Effector memory CD8-positive, alpha-beta T cell (primary cell): ENCODE measurements at places on chromosomes 1 and 21.

- no peak for DNase-seq
These were observed 6.8 kb downstream of the CR1 start for GRCh38 chr1:207502726-207503125.

DNA sequence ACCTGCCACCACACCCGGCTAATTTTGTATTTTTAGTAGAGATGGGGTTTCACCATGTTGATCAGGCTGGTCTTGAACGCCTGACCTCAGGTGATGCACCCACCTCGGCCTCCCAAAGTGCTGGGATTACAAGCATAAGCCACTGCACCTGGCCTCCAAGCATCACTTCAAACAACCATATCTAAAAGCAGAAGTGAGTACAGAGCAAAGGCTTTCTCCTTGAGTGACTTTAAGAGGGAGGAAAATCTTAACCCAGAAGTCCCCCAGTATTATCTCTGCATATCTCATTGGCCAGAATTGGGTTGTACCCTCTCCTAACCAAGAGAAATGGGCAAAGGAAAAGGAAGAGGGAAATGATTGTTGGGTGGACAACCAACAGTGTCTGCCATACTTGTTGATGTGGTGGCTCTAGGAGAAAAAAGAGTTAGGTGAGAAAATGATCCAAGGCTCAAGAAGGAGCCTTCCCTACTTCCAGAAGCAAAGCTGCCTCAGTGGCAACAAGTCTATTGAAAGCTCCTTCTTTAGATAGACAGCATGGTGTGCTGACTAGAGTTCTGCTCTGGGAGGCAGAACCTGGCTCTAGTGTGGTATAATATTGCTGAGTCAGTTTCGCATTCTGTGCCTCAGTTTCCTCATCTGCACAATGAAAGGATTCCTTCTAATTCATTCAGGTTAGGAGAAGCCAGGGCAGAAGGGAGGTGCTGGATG, 16.8 kb upstream of the FOXE3 start:
- no peak for DNase-seq

DNA sequence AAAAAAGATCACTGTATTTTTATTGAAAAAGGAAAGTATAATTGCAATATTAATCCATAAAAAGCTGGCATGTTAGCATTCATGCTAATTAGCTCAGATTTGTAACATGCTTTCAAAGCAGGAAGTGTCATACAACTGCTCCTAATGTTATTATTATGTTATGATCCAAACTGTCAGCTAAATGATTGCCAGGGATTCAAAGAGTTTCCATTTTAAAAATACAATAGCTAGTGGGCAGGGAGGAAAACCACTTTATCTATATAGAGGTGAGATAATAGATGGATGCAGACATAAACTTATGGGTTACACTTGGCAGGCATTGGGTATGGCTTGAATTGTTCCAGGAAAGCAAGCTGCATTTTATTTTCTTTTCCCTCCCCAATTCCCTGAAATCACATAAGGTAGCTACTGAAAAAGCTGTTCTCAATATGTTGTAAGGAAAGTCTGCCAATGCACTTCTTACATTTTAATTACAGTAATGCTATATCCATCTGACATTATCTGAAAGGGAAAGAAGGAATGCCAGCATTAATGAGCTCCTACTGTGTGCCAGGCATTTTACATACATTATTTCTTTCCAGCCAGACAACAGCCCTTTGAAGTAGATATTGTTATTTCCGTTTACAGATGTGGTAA, 9.8 kb upstream of the MYSM1 start:
- no peak for DNase-seq

- no peak for DNase-seq
These were observed 23.7 kb downstream of the ATP1A1 start for GRCh38 chr1:116396769-116397168.

DNA sequence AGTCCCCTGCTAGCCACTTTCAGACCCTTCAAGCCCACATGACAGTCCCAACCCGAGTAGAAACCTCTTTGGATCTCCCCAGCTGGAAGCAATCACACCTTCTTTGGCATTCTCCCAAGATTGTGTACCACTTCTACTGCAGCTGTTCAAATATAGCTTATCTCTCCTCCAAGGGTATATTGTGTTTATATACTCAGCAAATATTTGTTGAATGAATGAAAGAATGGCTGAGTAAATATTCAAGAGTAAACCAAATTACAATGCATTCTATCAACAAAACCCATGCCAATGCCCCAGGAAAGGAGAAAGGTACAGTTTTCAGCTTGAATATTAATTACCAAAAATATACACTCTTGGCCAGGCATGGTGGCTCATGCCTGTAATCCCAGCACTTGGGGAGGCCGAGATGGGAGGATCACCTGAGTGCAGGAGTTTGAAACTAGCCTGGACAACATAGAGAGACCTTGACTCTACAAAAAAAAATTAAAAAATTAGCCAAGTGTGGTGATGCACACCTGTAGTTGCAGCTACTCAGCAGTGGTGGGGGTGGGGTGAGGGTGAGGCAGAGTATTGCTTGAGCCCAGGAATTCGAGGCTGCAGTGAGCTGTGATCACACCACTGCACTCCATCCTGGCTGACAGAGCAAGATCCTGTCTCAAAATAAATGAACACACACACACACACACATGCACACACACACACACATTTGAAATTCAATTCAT, 68.5 kb downstream of the NIBAN1 start:
- no peak for DNase-seq

DNA sequence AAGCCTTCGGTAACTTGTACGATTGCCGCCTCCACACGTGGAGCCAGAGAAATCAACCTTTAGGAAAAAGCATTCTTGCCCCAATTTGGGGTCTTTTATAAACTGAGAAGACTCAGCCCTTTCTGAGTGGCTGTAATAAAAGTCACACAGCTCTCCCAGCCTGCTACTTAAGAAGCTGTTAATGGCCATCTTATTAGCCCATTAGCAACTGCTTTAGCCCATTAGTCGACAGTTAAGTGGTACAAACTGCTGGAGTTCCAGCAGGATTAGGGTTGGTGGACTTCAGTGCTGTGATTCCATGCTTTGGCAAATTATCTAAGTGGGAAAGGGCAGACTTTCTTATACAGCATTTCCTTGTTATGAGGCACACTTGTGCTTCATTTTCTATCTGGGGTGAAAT, 461.3 kb downstream of the RPS6KC1 start:
- no peak for DNase-seq

DNA sequence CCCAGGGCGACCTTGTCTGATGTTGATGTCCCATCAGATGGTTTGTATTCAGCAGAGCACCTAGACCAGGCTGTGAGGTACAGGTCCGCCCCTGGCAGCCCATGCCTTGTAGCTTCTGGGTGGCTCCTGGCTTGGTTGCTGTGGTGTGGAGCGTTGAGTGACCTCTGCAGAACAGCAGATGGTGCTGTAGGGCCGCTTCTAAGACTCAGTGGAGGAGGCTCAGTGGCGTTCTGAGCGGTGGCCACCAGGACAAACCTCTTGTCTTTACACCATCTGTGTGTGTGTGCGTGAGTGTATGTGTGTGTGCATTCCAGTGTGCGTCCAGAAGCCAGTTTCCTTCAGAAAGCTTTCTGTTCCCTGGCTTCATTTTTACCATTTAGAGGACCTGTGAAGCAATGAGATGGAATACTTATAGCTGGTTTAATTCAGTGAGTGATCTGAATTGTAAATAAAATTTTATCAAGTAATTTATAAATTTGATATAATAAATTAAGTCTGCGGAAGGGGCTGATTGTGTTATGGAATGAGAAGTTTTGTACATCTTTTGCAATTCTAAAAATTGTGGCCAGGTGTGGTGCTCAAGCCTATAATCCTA, 66.1 kb downstream of the ADARB1 start:
- DNase-seq: peak; percentile 67

GRCh38 chr1:223710179-223711133, 1.9 kb upstream of the CAPN2 start:
- DNase-seq: no peak

DNA sequence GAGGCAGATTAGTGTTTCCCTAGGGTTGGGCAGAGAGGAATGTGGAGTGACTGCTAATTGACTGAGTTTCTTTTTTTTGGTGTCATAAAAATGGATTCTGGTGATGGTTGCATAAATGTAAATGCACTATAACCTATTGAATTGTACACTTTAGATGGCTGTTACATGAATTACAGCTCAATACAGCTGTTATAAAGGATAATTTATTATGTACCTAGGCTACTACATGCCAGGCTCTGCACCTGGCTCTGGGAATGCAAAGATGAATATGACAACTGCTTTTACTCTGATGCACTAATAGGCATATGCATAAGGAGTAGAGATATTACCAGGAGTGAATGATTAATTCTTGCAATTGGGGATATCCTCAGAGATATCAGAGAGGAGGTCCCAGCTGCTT, 345.3 kb downstream of the PTBP2 start:
- DNase-seq: no peak

GRCh38 chr1:98427664-98428063, 233.9 kb upstream of the SNX7 start:
- no peak for DNase-seq

DNA sequence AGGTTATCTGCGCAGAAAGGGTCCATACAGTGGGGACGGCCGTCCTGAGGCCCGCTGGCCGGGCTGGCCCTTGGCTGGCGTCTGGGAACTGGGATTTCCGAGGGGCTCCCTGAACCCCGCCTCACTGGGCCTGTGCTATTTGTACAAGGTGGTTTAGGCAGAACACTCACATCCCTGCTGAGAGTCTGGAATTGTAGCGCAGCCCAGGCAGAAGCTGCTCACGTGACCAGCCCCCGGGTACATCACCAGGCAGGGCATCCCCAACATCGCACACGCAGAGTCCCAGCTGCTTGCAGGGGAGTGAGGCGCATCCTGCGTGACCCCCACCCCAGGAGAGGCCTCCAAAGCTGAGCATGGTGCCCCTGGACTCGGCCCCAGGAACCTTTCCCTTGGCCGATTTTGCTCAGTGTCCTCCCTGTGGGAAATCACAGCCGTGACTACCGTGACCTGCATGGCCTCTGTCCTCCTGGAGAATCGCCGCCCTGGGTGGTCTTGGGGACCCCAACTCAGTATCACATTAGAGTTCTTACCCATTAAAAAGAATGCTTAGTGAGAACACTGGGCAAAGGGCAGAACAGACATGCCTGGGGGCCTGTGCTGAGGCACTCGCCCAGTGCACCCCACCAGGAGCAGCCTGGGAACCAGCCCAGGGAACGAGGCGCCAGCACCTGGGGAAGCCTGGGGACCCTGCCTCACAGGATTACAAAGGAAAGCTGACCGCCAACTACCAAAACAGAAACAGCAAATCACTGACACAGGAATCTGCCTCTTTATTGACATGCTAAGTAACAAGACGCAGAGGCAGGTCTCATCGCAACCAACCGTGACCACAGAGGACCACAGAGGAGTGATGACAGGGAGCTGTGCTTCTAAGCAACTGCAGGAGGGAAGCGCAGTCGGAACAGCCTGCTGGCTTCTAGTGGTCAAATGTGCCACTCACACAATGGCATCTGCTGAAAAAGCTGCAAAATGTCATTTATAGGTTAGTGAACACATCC, 33.5 kb downstream of the UBE2G2 start:
- DNase-seq: no peak

- no peak for DNase-seq
These were observed 19.1 kb downstream of the FMO1 start for GRCh38 chr1:171267391-171267790.

DNA sequence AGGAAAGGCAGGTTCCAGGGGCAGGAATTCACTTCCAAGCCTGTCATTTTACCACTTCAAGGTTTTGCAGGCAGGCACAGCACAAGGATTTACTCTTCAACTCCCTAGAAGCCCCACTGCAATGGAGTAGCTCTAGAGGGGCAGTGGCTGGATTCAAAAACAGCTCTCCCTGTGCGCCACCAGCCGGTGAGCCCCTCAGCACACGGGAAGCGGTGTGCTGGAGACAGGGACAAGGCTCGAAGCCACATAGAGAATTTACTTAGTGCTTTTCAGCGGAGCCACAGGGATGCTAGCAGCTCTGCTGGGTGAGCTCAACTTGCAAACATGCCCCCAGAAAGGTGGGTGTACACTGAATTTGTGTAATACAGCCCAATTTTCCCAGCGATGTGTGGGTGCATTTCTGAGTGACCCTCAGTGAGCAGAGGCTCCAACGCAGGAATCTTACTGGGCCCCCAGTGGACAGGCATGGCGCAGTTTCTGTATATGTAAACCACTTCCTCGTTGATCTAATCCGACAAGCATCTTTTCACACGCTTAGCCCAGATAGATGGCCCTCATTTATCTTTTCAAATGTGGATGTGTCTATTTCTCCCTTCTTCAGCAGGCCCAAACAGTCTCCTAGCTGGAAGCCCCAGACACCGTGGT, 10.9 kb downstream of the VWA5B1 start:
- no peak for DNase-seq

DNA sequence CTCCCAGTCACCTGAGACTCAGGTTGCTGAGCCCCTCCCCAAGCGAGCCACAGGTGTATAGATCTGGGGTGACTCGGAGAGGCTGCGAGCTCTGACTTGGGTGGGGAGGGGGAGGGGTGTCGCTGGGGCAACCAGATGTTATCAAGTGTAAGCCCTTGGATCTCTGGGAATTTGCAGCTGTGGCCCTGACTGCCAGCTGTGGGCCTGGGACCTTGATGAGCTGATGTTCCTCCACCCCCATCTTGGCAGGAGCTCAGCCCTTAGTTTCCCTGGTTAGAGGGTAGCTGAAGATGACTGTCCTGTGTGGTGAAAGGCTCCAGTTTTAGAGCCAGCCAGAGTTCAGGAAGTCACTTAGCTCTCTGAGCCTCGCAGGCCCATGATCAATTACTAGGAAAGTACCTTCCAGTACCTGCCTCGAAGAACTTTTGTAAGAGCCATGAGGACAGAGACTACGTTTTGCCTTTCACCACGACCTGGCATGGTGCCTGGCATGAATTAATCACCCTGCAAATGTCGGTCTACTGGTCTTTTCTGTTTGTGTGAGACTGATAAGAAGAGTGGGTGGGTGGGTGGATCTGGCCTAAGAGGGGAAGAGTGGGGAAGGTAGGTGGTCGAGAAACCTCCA, 55.8 kb downstream of the YARS1 start:
- no peak for DNase-seq

- no peak for DNase-seq
These were observed 1269.6 kb upstream of the ADGRL2 start for GRCh38 chr1:80531182-80531581.

- no peak for DNase-seq
These were observed 1.7 kb downstream of the PCNX2 start for GRCh38 chr1:233293556-233294446.

- DNase-seq: no peak
These were observed 24.7 kb downstream of the NPHP4 start for GRCh38 chr1:5967351-5968160.

DNA sequence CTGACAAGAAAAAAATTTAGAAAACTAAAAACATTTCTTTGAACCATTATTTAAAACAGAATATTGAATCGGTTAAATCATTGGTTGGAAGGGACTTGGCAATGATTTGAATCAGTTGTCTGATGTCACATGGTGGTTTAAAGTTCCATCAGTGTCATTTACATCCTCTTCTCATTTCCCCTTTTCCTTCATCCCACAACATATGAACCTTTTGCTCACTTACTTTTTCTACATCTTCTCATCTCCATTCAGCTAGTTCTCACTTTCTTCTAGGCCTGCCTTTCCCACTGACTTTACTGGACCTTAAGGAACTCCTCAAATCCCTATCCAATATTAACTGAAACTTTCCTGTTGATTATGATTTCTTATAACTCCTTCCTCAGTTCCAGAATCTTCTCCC, 58.5 kb downstream of the PHACTR4 start:
- DNase-seq: no peak

- DNase-seq: no peak
These were observed 21.2 kb downstream of the SLC30A10 start for GRCh38 chr1:219906924-219907771.
